Hematopoietic multipotent progenitor cell treated with erythropoietin and hydrocortisone succinate and interleukin-3 and kit ligand, for 4 days (in vitro differentiated cells): ENCODE measurements at places on chromosomes 4 and X.

DNA sequence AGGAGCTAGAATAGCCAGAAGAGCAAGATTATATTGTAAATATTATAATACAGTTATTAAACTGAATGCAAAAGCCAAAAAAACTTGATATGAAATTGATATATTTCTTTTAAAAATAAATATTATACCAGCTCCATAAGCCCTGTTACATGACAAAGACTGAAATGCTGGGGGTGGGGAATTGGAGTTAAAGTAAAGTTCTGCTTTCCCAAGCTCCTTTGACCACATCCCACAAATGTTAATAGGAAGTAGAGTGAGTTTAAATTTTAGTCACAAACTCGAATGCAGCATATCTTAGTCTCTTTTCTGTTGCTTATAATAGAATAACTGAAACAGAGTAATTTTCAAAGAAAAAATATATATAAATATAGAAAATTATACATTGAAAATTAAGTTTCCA lies 46.9 kb upstream of the NFKB1 start:
- DNase-seq = peak; percentile 57

- no peak for DNase-seq
Measured at GRCh38 chr4:156779042-156779441, 192.6 kb downstream of the PDGFC start.

- no peak for DNase-seq
Measured at GRCh38 chr4:147039976-147040575, 94.4 kb upstream of the TTC29 start.

GRCh38 chr4:165204462-165204830 lies 2.9 kb upstream of the KLHL2 start:
- DNase-seq = peak; percentile 31

DNA sequence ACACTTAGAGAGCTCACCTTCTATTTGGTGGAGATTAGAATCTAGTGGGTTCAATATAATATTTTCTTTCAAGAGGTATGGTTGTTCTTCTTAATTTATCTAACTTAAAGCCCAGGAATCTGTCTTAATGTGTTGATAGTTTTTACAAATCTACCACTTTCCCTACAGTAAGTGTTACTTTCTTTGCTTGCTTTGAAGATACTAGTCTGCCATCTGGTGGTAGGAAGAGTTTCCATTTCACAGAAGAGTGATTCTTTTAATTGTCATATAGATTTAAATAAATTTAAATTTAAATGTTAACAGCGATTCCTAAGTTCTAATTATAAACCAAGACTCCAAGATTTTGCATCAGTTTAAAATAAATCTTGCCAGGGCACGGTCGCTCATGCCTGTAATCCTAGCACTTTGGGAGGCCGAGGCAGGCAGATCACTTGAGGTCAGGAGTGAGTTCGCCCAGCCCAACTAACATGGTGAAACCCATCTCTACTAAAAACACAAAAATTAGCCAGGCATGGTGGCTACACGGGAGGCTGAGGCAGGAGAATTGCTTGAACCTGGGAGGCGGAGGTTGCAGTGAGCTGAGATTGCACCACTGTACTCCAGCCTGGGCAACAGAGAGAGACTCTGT lies 43.5 kb downstream of the NUDT9 start:
- DNase-seq = peak; percentile 78

GRCh38 chr4:52038103-52038912 lies at the start of gene SGCB:
TSS of gene SGCB (minus strand) at chr4:52038299. CDS start at chr4:52038259, 40 bp downstream.
- DNase-seq = peak; percentile 52

DNA sequence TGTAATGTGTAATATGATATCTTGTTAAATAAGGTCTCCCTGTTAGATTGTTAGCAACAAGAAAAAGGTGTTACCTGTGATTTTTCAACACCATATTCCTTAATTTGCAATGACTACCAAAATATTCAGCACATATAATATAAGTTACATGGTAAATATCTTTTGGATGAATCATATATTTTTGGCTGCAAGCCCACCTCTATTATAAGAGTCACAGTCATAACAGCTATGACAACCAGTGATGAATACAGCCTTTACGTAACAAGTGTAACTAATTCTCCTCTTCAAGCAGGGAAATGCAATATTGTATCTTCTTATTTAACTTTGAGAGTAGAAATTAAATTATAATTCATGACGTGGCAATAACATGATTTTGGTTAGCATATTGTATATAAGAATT lies 187.0 kb downstream of the NLGN4X start:
- no peak for DNase-seq

- DNase-seq = no peak
Measured at GRCh38 chr4:80393970-80394250, 58.4 kb downstream of the CFAP299 start.

DNA sequence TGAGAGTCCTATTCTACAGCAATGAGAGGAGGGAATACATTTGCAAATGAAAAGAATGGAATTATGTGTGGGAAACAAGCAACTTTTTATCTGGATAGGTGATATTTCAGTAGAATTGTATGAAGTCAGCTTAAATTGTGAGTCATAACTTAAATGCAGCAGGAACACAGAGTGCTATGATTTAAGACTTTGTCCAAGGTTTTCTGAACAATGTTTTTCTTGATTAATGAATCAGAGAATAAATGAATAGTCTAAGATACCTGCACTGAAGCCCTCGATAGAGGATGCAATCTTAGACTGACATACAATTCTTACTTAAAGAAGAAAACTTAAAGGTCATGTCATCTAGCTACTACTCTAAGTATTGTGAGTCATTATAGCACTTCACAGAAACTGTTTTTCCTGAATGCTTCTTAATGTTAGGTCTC lies 8.0 kb downstream of the ARHGEF38 start:
- no peak for DNase-seq

- DNase-seq = no peak
Measured at GRCh38 chr4:72991873-72992272, 77.6 kb downstream of the COX18 start.

- no peak for DNase-seq
Measured at GRCh38 chr4:87540146-87541058, 11.2 kb upstream of the SPARCL1 start.

GRCh38 chrX:111360839-111361238 lies 51.2 kb downstream of the DCX start:
- peak; percentile 1 for DNase-seq

DNA sequence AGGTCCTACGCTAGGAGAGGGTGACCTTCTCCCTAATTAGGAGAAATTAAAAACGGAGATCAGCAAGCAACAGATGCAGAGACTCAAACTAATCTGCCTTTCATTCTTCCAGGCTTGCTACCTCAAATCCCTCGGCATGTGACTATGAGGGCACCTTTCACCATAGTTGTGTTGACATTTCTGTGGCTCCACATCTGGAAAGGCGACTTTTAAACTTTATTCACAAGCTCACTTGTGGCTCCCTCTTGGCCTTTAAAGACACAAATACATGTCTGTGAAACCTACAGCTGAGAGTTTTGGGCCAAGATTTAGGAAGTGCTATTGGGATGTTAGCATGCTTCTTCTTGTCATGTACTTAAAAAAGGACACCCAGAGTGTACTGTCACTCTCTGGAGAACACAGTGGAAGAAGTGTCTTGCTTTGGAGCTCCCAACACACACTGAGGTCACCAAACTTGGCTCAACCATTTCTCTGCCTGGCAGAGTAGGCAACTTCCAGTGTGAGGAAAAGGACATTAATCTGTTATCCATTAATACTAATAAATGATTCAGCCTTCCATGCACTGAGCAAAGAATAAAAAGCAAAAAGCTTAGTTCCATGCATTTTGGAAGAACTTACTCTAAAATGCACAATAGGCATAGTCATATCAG lies 60.1 kb downstream of the LDB2 start:
- no peak for DNase-seq

DNA sequence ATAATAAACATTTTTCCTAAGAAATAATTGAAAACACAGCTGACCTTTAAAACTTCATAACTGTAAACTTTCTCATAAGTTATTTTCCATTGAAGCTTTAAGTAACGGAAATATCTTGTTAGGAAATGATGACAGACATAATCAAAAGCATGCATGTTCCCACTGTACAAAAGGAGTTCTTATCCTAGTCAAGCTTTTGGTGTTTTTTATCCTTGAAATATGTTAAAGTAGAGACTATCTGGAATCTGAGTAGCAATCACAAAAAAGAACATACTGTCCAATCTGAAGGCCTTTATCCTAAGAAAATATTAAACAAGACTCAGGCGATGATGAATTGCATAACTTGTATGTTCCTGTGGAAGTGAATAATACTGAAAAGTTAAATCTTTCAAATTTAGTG lies 14.4 kb downstream of the GEMIN8 start:
- no peak for DNase-seq

GRCh38 chr4:114043116-114043515 lies 63.7 kb upstream of the ARSJ start:
- no peak for DNase-seq

- peak; percentile 40 for DNase-seq
Measured at GRCh38 chr4:78749258-78749971, 26.7 kb upstream of the BMP2K start.

GRCh38 chrX:55839485-55839884 lies 121.9 kb downstream of the RRAGB start:
- DNase-seq = no peak

- DNase-seq = no peak
Measured at GRCh38 chr4:137678796-137679195, 146.5 kb upstream of the PCDH18 start.

- DNase-seq = no peak
Measured at GRCh38 chr4:7389101-7389701, 45.5 kb downstream of the PSAPL1 start.

GRCh38 chrX:4710618-4711433 lies 997.4 kb upstream of the PRKX start:
- DNase-seq = peak; percentile 94

GRCh38 chrX:12441381-12442128 lies 303.3 kb downstream of the FRMPD4 start:
- no peak for DNase-seq

- DNase-seq = peak; percentile 19
Measured at GRCh38 chr4:89755220-89755619, 81.7 kb downstream of the SNCA start.

DNA sequence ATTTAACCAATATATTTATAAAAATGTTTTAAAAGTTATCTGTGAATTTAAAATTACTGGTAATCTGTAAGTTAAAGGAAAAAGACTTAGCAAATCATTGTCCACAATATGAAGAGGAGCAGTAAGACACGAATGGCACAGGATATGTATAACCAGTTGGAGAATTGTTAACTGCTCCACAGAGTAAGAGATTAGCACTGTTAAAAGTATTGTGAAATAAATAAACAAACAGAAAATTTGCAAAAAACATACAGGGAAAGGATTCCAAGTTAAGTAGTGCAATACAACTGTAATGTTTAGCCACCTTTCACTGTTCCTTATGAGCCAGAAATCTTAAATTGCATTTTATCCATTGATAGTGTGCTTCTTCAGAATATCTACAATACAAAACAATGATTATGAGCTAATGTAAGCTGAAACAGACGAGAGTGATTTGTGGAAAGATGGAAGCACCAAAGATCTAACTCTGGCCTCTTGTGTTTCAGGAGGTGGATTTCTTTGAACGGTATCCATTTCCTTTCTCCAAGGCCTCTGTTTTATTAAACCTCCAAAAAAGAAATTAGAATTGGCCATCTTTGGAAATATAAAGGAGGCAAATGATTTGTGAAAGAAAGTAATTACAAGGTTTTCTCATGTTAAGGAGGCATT lies 188.4 kb downstream of the UNC5C start:
- no peak for DNase-seq

- DNase-seq = no peak
Measured at GRCh38 chr4:162403419-162403818, 239.6 kb upstream of the FSTL5 start.

DNA sequence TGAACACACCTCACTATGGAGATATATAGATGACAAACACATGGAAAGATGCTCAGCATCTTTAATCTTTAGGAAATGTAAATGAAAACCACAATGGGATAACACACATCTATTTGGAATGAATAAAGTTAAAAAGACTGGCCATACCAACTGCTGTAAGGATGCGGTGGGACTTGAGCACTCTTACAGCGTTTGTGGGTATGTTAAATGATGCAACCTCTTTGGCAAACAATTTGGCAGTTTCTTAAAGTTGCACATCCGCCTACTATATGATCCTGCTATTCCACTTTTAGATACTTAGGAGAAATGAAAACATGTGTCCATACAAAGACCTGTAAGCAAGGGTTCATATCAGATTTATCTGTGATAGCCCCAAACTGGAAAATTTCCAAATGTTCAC lies 50.7 kb downstream of the MRPL1 start:
- no peak for DNase-seq

DNA sequence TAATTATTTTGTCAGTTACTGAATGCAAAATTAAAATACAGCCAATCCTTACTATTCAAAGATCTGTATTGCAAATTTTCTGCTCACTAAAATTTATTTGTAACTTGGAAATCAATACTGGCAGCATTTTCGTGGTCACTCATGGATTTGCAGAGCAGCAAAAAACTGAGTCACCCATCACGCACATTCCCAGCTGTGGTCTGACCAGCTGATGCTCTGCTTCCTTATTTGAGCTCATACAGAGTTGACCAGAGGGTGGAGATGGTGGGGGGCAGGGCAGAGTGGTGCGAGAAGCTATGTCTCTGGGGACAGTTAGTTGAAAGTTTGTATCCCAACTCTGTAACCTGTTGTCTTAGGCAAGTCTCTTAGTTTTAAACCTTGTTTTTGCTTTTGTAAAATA lies 214.8 kb downstream of the SPCS3 start:
- DNase-seq = no peak

DNA sequence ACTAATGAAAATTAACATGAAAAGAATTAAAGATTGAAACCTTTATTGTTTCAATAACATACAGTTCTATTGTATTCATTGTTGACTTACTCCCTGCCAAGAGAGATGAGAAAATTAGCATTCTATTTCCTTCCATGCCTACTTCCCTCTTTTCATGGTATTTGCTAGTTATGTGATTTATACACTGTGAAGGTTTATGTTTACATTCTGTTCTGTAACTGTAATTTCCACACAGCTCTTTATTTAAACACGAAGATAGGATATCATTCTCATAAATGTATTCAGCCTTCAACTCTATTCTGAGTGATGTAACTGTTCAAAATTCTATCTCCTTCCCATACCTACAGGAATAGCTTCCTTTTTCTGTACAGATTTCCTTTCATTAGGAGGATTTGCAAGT lies 6.6 kb downstream of the CCDC110 start:
- DNase-seq = no peak

DNA sequence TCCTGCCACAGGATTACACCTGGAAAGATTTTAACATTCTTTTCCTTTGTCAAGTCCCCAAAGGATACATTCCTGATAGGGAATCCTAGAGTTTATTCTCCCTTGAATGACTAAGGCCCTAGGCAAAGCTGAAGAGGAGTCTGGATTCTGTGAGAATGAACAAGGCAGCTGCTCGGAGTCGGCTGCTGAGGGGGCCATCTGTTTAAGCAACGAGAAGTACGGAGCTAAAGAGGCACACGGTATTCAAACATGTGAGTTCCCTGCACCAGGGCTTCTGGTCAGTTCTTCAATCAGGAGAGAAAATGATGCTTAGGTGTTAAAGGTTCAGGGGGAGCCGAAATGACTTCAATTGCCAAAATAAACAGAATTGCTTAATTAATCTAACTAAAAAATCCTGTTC lies 97.6 kb downstream of the MGST2 start:
- no peak for DNase-seq
